DMS153 (cell line): ENCODE measurements at places on chromosomes 7 and 10.

- DNase-seq = no peak
These were observed 66.2 kb upstream of the SDK1 start for GRCh38 chr7:3234851-3235250.

GRCh38 chr7:4883372-4884144, at the start of gene RADIL:
RADIL (minus strand) TSS chr7:4883716; CDS start chr7:4878139, 5,577 bp downstream.
- peak; percentile 88 for DNase-seq

- no peak for DNase-seq
These were observed 2.8 kb upstream of the CELF2 start for GRCh38 chr10:11014671-11015445.

GRCh38 chr10:65611592-65611991, 1314.2 kb upstream of the LRRTM3 start:
- DNase-seq = no peak

DNA sequence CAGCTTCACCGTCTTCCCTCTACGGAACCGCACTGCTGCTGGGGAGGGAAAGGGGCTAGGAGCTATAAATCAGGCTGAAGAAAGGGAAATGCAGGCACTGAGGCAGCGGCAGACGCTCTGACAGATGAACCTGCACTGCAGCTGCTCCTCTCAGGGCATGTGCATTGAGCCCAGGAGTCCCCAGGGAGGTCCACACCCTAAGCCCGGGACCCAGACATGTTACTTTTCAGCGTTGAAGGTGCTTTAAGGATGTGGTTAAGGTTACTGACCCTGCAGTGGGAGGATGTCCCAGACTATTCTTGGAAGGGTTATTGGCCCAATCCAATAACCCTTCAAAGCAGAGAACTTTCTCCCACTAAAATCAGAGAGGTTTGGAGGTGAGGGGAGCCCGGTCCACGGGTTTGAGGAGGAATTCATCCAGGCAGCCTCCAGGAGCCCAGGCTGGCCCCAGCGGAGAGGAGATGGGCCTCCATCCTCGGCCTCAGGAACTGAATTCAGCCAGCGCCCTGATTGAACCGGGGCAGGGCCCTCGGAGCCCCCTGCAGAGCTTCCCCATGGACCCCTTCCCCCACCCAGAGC, 75.4 kb downstream of the ADARB2 start:
- no peak for DNase-seq

DNA sequence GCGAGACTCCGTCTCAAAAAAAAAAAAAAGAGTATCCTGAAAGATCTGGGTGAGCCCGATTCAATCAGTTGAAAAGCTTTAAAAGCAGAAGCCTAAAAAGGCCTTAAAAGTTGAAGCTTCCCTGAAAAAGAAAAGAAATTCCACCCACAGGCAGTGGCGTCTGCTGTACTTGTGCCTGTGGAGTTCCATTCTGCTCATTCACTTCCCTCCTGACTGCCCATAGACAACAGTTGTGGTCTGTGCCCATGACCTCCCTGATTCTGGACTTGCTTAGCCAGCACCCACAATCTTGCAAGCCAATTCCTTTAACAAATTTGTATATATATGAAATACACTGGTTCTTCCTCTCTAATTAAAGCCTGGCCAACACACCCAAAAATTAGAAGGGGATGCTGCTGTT, 141.7 kb downstream of the DLG5 start:
- DNase-seq = no peak

DNA sequence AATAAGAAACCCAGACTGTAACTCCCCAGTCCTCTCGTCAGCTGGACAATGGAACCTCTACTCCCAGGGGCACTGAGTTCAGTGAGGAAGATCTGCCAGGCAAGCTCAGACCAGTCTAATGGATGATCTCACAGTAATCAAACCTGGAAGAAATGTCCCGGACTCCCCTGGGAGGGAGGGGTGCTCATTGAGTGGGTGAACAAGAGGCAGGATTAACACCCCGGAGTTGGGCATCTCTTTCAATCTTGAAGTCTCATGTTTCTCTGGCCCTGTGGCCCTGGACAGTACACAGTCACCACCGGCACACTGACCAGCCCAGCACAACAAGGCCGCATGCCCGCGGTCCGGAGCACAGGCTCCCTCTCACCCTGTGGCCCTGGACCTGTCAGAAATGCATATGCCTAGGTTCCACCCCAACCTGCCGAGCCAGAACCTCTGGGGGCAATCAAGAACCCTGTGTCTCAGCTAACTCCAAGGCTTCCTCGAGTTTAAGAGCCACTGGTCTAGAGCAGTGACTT, 27.8 kb downstream of the CXCL12 start:
- DNase-seq = no peak

GRCh38 chr7:18555120-18555519, 59.6 kb downstream of the HDAC9 start:
- DNase-seq = no peak

- no peak for DNase-seq
These were observed 84.5 kb downstream of the TACC2 start for GRCh38 chr10:122073508-122073907.

GRCh38 chr10:128854963-128855362, 612.1 kb upstream of the MGMT start:
- no peak for DNase-seq

- peak; percentile 5 for DNase-seq
These were observed 97.0 kb downstream of the BAMBI start for GRCh38 chr10:28774051-28774995.

- DNase-seq = no peak
These were observed 5.7 kb downstream of the HIP1 start for GRCh38 chr7:75732764-75733630.
